Ovary (tissue), 10 donors: ENCODE measurements at places on chromosomes 3 and 15.

DNA sequence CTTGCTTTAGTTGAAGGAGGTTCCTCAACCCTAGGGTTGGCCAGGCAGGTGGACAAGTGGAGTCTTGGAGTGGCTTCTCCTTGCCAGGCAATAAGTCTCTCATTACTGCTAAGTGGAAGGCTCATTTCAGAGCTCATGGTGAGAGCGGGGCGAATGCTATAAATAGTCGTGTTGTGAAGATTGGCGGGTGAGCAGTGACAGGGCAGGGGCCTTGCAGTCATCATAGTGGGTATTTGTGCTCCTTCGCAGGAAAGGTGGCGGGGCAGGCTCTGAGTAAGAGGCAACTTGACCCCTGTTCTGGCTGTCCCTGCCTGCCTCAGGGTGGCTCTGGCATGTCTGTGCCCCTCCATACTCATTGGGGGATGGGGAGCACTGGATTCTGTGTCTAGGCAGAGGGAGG, 8.7 kb upstream of the GRM2 start:
- no peaks in the 10 kb centered on the region for H3K4me1 ChIP-seq
- no peaks in the 10 kb centered on the region for H3K27me3 ChIP-seq
- H3K4me3 ChIP-seq: no peak overlapping the region
- no peak for DNase-seq

- H3K36me3 ChIP-seq: no peaks in the 10 kb centered on the region
- DNase-seq: no peak
- peak overlapping the region; percentile 51 for H3K4me3 ChIP-seq
- peaks cover 7% of the 10 kb centered on the region for H3K4me1 ChIP-seq
- no peaks in the 10 kb centered on the region for H3K27me3 ChIP-seq
Measured at GRCh38 chr15:39934397-39935071, 619 bp downstream of the EIF2AK4 start.

GRCh38 chr3:113697500-113698090, 1.2 kb upstream of the USF3 start:
- DNase-seq: no peak
- H3K27ac ChIP-seq: peak overlapping the region; percentile 54
- H3K27me3 ChIP-seq: no peaks in the 10 kb centered on the region
- peaks cover 4% of the 10 kb centered on the region for H3K4me1 ChIP-seq
- H3K36me3 ChIP-seq: no peaks in the 10 kb centered on the region

- no peak overlapping the region for H3K27ac ChIP-seq
- no peaks in the 10 kb centered on the region for H3K36me3 ChIP-seq
- H3K27me3 ChIP-seq: no peaks in the 10 kb centered on the region
- H3K4me3 ChIP-seq: no peak overlapping the region
Measured at GRCh38 chr15:92407916-92408315, 14.2 kb downstream of the ST8SIA2 start.

GRCh38 chr3:124685481-124685880, 44.8 kb upstream of the UMPS start:
- H3K4me1 ChIP-seq: no peaks in the 10 kb centered on the region
- H3K27ac ChIP-seq: no peak overlapping the region
- H3K27me3 ChIP-seq: no peaks in the 10 kb centered on the region
- H3K4me3 ChIP-seq: no peak overlapping the region
- H3K36me3 ChIP-seq: no peaks in the 10 kb centered on the region
